Type B pancreatic cell (in vitro differentiated cells): ENCODE measurements at places on chromosomes 2 and 18.

GRCh38 chr2:25655316-25655715 lies 18.1 kb downstream of the DTNB start:
- no peak for DNase-seq

GRCh38 chr2:241224018-241224850 lies 35.8 kb downstream of the ANO7 start:
- no peak for DNase-seq

GRCh38 chr2:66428986-66429612 lies 5.8 kb upstream of the MEIS1 start:
- no peak for DNase-seq

- DNase-seq = no peak
Measured at GRCh38 chr18:27461957-27462356, 276.8 kb upstream of the CHST9 start.

DNA sequence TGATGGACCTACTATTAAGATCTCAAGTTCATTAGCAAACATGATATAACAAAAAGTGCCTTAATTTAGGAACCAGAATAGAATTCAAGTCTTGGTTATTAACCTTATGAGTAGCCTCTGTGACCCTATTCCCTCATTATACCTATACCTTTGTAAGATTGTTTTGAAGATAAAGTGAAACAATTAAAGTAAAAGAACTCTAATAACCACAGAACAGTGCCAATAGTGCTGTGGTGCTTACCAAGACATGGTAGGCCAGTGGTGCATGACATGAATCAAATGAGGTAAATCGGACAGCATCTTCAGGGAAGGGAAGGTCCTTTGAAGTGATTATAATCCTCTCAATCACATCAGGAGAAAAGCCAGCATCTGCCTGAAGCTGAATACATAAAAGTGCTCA lies 36.4 kb downstream of the METTL4 start:
- no peak for DNase-seq

DNA sequence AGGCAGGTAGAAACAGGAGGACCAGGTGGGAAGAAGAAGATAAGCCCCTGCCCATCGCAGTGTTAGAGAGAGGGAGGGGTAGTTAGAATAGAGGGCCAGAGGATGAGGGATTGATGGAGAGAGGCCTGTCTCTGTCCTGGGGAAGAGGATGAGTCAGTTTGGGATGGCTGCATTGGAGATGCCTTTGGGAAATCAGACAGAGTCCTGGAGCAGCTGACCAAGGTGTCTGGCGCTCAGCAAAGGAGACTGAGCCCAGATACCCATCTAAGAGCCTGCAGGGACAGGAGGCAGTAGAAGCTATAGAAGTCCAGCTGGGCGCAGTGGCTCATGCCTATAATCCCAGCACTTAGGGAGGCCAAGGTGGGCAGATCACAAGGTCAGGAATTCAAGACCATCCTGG lies 177.8 kb upstream of the HAAO start:
- no peak for DNase-seq

DNA sequence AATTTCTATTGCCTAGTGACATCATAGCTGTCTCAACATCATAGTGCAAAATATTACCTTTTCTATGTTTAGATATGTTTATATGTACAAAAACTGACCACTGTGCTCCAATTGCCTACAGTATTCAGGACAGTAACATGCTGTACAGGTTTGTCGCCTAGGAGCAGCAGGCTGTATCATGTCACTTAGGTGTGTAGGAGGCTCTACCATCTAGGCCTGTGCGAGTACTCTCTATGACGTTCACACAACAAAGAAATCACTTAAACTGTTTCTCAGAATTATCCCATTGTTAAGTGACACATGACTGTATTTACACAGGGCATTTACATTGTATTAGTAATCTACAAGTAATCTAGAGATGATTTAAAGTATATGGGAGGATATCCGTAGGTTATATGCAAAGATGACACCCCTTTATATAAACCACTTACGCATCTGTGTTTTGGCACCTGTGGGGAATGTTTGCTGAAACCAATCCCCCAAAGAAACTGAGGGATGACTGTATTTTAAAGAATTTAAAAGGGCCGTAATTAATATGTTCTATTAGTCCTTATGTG lies 24.7 kb downstream of the IL1R2 start:
- no peak for DNase-seq

GRCh38 chr2:148527488-148528340 lies 116.8 kb upstream of the EPC2 start:
- DNase-seq = no peak

DNA sequence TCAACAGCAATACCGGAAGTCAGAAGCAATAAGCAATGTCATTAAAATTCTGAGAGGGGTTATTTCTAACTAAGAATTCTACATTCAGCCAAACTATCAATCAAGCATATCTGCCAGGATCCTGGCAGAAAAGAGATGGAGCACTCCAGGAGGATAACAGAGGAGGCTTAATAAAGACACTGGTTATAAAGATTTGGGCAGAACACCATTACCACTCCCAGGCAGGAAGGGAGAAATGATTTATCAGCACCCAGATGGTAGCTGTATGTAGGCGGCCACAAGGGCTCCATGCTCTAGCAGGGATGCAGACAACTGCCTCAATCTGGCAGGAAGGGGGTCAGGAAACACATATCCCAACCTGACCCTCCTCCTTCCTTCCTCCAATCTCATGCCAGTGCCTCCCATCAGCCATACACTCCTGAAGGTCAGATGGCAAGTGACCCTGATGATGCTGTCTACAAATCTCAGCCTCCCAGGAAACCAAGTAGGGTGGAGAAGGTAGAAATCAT lies 20.5 kb upstream of the TNFAIP6 start:
- no peak for DNase-seq

- DNase-seq = no peak
Measured at GRCh38 chr2:203379156-203379555, 51.0 kb downstream of the ABI2 start.

- DNase-seq = no peak
Measured at GRCh38 chr2:206245265-206245672, 29.2 kb upstream of the ZDBF2 start.

DNA sequence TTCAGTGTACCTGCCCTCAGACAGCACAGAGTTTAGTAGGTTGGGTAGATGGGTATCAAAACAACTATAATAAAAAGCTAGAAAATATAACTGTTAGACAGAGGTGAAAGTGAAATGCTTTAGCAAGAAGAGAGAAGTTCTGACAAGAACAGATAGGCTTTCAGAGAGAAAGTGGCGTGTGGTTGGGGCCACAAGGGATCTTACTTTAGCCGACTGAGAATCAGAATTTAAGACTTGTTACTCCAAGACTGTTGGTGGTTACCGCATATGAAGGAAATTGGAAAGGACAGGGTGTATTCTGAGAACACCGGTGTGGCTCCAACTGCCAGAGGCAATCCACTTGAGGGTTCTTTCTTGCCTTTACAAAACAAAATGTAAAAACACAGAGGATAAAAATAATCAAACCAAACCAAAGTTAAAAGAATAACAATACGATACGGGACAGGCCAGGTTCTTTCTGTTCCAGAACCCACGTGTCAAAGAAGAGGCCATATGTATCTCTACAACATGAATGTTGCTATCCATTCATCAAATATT lies 44.4 kb upstream of the AGPS start:
- DNase-seq = no peak

DNA sequence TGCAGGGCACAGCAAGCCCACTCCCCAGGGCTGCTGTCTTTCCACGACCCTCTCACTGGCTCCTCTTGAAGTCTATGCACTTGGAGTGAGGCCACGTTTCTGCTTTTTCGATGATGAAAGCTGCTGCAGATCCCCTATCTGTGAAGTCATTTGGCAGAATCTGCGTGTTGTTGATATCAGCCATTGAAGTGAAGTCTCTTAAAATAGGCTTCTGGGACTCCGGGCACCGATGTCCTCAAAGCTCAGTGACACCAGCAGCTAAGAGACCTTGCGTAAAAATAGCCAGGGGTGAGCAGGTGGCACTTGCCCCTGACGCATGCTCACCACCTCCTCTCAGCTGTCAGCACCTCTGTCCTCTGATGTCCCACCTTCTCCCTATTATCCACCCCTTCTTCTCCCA lies 89.4 kb upstream of the FHL2 start:
- no peak for DNase-seq

GRCh38 chr2:110871637-110872036 lies 139.3 kb downstream of the ACOXL start:
- DNase-seq = no peak

DNA sequence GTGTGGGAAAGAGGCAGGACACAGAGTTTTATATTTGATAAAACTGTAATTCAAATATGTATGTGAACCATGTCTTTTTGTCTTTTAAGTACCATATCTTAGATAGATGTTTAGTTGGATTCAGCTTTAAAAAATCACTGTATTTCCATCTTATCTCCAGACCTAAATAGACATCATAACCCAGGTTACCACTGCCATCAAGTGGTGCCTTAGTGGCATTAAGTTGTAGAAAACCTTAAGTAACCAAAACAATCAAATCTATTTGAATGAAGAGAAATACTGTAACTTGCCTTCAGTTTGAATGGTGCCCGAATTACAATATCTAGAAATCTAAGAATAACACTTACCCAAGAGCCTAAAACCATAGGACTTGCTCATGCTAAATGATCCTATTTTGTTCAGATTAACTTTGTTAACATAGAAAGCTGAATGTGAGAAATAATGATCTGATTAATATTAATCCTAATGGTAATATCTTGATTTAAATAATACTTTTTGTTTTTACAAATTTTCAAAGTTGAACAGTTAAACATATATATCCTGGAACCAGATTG lies 92.5 kb upstream of the MAP2 start:
- DNase-seq = no peak

DNA sequence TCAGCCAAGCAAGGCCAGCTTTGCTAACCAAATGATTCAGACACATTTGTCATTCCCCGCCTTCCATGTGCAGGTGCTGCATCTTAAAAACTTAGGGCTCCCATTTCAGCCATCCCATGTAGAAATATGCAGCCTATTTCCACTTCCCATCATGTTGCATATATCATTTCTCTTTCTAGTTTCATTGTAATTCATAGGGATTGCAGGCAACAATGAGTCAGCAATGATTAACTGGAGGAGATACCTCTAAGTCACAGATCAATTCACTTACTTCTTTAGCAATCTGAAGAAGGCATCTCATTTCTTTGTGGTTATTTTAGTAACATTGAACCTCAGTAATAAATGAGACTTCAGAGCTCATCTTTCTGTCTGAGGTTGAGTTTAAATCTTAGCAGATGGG lies 276.1 kb upstream of the PKDCC start:
- DNase-seq = no peak

DNA sequence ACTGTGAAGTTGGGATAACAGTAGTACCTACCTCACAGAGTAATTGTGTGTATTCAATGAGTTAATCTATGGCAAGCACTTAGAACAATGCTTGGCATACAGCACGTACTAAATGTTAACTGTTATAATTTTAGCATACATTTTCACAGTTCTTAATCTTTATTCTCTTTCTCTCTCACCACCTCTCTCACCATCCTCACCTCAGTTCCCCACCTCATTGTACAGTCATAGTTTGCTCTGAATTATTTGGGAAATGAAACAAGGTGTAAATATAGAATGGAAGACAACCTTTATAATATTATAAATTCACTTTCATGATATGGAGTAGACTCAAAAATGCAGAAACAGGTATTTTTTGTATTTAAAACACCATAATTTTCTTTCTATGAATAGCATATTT lies 40.0 kb upstream of the DNAH7 start:
- DNase-seq = no peak

DNA sequence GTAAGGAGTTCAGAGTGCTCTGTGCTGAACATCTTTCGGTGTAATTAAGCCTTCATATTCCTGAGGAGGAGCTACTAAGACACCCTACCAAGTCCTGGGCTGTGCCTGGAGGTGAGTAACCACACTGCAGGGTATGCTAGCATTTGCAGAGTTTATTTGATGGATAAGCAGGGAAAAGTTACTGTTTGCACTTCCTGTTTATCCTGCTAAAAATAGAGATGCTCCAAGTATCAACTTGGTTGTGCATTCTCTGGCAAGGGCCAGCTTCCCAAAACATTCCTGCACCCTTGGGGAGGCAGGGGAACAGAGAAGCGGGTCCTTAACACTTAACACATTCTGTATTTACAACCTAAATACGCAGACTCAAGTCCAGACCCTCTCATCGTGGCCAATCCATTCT lies 49.8 kb downstream of the PARD6G start:
- DNase-seq = no peak

- no peak for DNase-seq
Measured at GRCh38 chr2:121836611-121837010, 81.2 kb downstream of the TSN start.

DNA sequence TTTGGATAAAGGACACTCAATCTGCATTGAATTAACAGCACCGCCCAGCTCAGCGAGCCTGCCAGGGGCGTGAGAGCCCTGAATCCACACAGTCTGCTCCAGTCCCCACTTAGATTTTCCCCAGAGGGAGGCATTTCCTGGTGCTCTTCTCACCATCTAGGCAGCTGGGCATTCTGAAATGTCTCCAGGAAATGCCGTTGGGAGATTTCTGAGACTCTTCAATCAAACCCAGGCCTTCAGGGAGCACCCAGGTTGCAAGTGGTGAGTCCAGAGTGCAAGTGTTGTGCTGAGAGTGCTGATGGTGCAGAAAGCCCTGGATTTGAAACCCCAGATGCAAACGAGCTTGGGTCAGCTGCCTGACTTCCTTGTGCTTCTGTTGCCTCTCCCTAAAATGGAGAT lies 23.4 kb upstream of the TMEM37 start:
- DNase-seq = peak; percentile 37
